ENCODE measurements at places on chromosomes 7 and 10.

- peaks cover 21% of the 10 kb centered on the region for H3K4me1 ChIP-seq
- H3K36me3 ChIP-seq, result no peaks in the 10 kb centered on the region
- peaks cover 24% of the 10 kb centered on the region for H3K27me3 ChIP-seq
- H3K4me3 ChIP-seq, result no peak overlapping the region
- no peak overlapping the region for H3K27ac ChIP-seq
- DNase-seq, result no peak
Measured at GRCh38 chr10:78435484-78436221, 402.0 kb downstream of the RPS24 start.

DNA sequence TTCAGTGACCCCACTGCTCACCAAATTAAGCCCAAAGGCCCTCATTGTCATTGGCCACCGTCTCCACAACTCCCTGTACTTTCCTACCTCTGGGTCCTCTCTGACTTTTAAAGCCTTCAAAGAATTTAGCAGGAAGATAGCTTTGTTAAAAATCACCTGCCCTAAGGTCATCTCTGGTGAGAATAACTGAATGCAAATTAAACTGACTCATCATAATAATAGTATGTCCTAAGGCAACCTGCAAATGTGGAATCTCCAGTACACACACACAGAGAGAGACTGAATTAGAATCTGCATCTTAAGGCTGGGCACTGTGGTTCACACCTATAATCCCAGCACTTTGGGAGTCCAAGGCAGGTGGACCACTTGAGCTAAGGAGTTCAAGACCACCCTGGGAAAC lies 24.1 kb downstream of the OAT start:
- peaks cover 4% of the 10 kb centered on the region for H3K36me3 ChIP-seq
- H3K27ac ChIP-seq, result no peak overlapping the region
- no peak overlapping the region for H3K4me3 ChIP-seq
- H3K4me1 ChIP-seq, result no peaks in the 10 kb centered on the region
- H3K27me3 ChIP-seq, result peaks cover 20% of the 10 kb centered on the region

DNA sequence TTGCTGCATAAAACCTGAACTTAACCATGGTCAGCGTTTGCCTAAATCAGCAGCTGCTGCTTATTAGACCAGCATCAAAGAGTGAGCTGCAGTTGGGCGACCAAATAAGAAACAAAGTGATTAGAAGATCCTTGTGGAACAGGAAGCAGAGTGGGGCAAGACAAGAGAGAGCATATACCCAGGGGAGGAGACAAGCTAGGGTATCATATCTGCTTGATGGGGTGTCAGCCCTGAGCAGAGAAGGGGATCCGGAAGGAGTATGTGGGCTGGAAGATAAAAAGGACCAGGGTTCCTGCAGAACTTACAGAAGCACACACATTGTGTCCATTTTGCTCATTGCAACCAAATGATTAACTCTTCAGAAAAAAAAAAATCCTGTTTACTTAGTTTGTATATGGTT lies 213.6 kb downstream of the CELF2 start:
- no peak for DNase-seq
- H3K27ac ChIP-seq, result no peak overlapping the region
- peaks cover 15% of the 10 kb centered on the region for H3K27me3 ChIP-seq
- peaks cover 1% of the 10 kb centered on the region for H3K4me1 ChIP-seq
- no peaks in the 10 kb centered on the region for H3K36me3 ChIP-seq

DNA sequence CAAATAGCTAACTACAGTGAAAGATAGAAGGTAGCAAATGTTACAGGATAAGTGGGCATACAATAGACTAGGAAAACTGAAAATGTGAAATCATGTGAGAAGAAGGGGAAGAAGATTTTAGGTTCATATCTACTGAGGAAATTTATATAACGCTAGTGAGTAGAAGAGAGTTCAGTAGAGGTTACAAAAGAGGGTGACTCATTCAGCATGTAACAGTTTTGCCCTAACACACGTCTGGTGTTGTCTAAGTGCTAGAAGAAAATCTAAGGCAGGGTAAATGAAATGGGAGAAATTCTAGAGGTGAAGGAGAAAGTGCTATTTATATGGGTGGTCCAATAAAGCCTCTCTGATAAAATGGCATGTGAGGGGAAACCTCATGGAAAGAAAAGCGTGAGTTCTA lies 731.4 kb upstream of the POT1 start:
- H3K36me3 ChIP-seq, result peaks cover 1% of the 10 kb centered on the region
- peaks cover 10% of the 10 kb centered on the region for H3K4me1 ChIP-seq
- no peak overlapping the region for H3K4me3 ChIP-seq
- no peaks in the 10 kb centered on the region for H3K27me3 ChIP-seq
- DNase-seq, result no peak

GRCh38 chr7:154232700-154233099 lies 180.5 kb downstream of the DPP6 start:
- H3K4me3 ChIP-seq, result no peak overlapping the region
- H3K36me3 ChIP-seq, result no peaks in the 10 kb centered on the region
- H3K27me3 ChIP-seq, result peaks cover 14% of the 10 kb centered on the region
- DNase-seq, result no peak

GRCh38 chr7:142793156-142793555 lies 22.4 kb downstream of the PRSS2 start:
- DNase-seq, result no peak
- no peak overlapping the region for H3K27ac ChIP-seq
- H3K4me3 ChIP-seq, result no peak overlapping the region
- H3K36me3 ChIP-seq, result no peaks in the 10 kb centered on the region
- peaks cover 74% of the 10 kb centered on the region for H3K27me3 ChIP-seq
- H3K4me1 ChIP-seq, result peaks cover 8% of the 10 kb centered on the region

GRCh38 chr7:142602756-142603155 lies 146.5 kb upstream of the PRSS1 start:
- H3K27me3 ChIP-seq, result peaks cover 35% of the 10 kb centered on the region
- no peak overlapping the region for H3K27ac ChIP-seq
- no peak overlapping the region for H3K4me3 ChIP-seq

DNA sequence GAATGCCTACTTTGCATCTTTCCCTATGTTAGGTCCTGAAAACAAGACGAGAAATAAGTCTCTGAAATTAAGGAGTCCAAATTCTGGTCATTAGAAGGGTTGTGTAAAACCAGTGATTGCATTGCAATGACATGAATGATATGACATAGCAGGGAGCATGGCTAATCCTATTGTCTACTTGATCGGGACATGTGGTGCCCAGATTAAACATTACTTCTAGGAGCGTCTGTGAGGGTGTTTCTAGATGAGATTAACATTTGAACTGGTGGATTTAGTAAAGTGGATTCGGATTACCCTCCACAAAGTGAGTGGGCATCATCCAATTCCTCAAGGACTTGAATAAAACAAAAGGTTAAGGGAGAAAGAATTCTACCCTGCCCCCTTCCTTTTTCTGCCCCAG lies 434.9 kb upstream of the KLF6 start:
- DNase-seq, result no peak
- H3K27ac ChIP-seq, result no peak overlapping the region
- H3K36me3 ChIP-seq, result no peaks in the 10 kb centered on the region
- no peaks in the 10 kb centered on the region for H3K4me1 ChIP-seq
- peaks cover 2% of the 10 kb centered on the region for H3K27me3 ChIP-seq

GRCh38 chr7:29424295-29424983 lies 139.2 kb upstream of the PRR15 start:
- peaks cover 3% of the 10 kb centered on the region for H3K4me1 ChIP-seq
- no peak overlapping the region for H3K4me3 ChIP-seq
- no peak for DNase-seq
- no peaks in the 10 kb centered on the region for H3K36me3 ChIP-seq
- H3K27ac ChIP-seq, result no peak overlapping the region
- H3K27me3 ChIP-seq, result no peaks in the 10 kb centered on the region

- peaks cover 31% of the 10 kb centered on the region for H3K4me1 ChIP-seq
- H3K4me3 ChIP-seq, result peak overlapping the region; percentile 54
- H3K27me3 ChIP-seq, result no peaks in the 10 kb centered on the region
Measured at GRCh38 chr7:149205690-149206381, 10.5 kb downstream of the ZNF282 start.

DNA sequence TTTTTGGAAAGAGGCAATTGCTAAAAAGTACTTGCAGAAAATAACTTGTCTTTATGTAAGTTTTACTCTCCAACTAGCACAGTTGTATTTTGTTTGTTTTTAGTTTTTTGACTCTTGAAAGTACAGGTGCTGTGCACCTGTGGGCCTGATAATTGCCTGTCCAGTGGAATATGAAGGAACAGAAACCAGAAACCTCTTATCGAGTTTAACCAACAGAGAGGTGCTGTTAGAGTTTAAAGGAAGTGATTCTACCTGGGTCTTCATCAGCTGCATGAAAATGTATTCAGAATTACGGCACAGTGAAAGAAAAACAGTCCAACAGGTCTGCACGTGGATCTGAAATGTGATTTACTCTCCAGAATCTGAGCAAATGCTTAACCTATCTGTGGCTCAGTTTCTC lies 326.6 kb upstream of the POM121L12 start:
- DNase-seq, result no peak
- H3K36me3 ChIP-seq, result peaks cover 1% of the 10 kb centered on the region
- H3K4me3 ChIP-seq, result no peak overlapping the region
- H3K27ac ChIP-seq, result no peak overlapping the region

GRCh38 chr10:59214160-59214559 lies 37.7 kb downstream of the PHYHIPL start:
- no peaks in the 10 kb centered on the region for H3K36me3 ChIP-seq
- H3K4me1 ChIP-seq, result no peaks in the 10 kb centered on the region
- H3K27me3 ChIP-seq, result no peaks in the 10 kb centered on the region
- no peak for DNase-seq
- no peak overlapping the region for H3K4me3 ChIP-seq

GRCh38 chr10:24952143-24952706 lies at the start of gene PRTFDC1:
Gene PRTFDC1 (minus strand): TSS chr10:24952606. CDS start chr10:24952575, 31 bp downstream.
- H3K4me1 ChIP-seq, result peaks cover 18% of the 10 kb centered on the region
- DNase-seq, result no peak
- no peaks in the 10 kb centered on the region for H3K27me3 ChIP-seq
- H3K4me3 ChIP-seq, result peak within 1 kb of the TSS; percentile 86

GRCh38 chr10:4186849-4187540 lies 402.0 kb upstream of the KLF6 start:
- H3K4me3 ChIP-seq, result no peak overlapping the region
- no peaks in the 10 kb centered on the region for H3K36me3 ChIP-seq
- no peaks in the 10 kb centered on the region for H3K27me3 ChIP-seq

- no peak for DNase-seq
- H3K27me3 ChIP-seq, result no peaks in the 10 kb centered on the region
- H3K4me1 ChIP-seq, result peaks cover 10% of the 10 kb centered on the region
Measured at GRCh38 chr10:84768132-84768531, 439.7 kb downstream of the CCSER2 start.

GRCh38 chr7:139731802-139732470 lies 45.9 kb downstream of the HIPK2 start:
- no peak for DNase-seq
- H3K36me3 ChIP-seq, result peaks cover 29% of the 10 kb centered on the region
- H3K27ac ChIP-seq, result peak overlapping the region; percentile 50
- H3K4me3 ChIP-seq, result no peak overlapping the region
- H3K27me3 ChIP-seq, result no peaks in the 10 kb centered on the region

- peaks cover 8% of the 10 kb centered on the region for H3K27me3 ChIP-seq
- H3K36me3 ChIP-seq, result no peaks in the 10 kb centered on the region
- no peak overlapping the region for H3K4me3 ChIP-seq
- no peak overlapping the region for H3K27ac ChIP-seq
Measured at GRCh38 chr10:119700321-119700954, 25.4 kb upstream of the INPP5F start.

GRCh38 chr7:114789161-114789560 lies 132.7 kb upstream of the MDFIC start:
- H3K4me3 ChIP-seq, result no peak overlapping the region
- no peaks in the 10 kb centered on the region for H3K36me3 ChIP-seq
- no peak for DNase-seq
- H3K27ac ChIP-seq, result no peak overlapping the region
- no peaks in the 10 kb centered on the region for H3K4me1 ChIP-seq

- H3K4me3 ChIP-seq, result no peak overlapping the region
- peaks cover 7% of the 10 kb centered on the region for H3K4me1 ChIP-seq
- DNase-seq, result no peak
Measured at GRCh38 chr7:131511071-131511470, 45.4 kb downstream of the PODXL start.

- no peak for DNase-seq
- H3K27ac ChIP-seq, result no peak overlapping the region
- H3K36me3 ChIP-seq, result peaks cover 3% of the 10 kb centered on the region
- peaks cover 29% of the 10 kb centered on the region for H3K4me1 ChIP-seq
- peaks cover 37% of the 10 kb centered on the region for H3K27me3 ChIP-seq
Measured at GRCh38 chr10:48285710-48286109, 11.2 kb upstream of the FRMPD2 start.

- peaks cover 20% of the 10 kb centered on the region for H3K27me3 ChIP-seq
- H3K36me3 ChIP-seq, result no peaks in the 10 kb centered on the region
- peaks cover 3% of the 10 kb centered on the region for H3K4me1 ChIP-seq
- no peak overlapping the region for H3K27ac ChIP-seq
- H3K4me3 ChIP-seq, result no peak overlapping the region
Measured at GRCh38 chr10:88211230-88211629, 347.8 kb downstream of the PTEN start.

GRCh38 chr7:40311307-40311706 lies 176.5 kb downstream of the SUGCT start:
- no peak overlapping the region for H3K27ac ChIP-seq
- DNase-seq, result no peak
- H3K4me3 ChIP-seq, result no peak overlapping the region
- no peaks in the 10 kb centered on the region for H3K27me3 ChIP-seq

GRCh38 chr7:83996879-83997278 lies 197.7 kb downstream of the SEMA3A start:
- H3K27me3 ChIP-seq, result no peaks in the 10 kb centered on the region
- H3K4me1 ChIP-seq, result no peaks in the 10 kb centered on the region
- no peak for DNase-seq
- H3K36me3 ChIP-seq, result peaks cover 6% of the 10 kb centered on the region
- H3K27ac ChIP-seq, result no peak overlapping the region

DNA sequence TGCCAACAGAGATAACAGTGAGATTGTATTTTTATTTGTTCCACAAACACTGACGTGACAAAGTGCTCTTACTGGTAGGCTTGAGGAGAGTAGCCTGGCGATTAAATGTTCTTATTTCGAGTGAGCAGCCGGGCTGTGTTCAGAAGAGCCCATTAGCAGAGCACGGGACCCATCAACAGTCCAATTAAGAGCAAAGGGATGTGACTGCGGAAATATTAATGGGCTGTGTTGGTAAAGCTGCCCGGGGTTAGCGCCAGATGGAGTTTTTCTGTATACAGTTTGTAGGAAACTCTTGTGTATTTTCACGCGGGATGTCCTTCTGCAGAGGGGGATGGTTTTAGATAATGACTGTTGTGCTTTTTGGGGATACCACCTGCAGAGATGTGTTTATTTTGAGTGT lies 104.3 kb downstream of the KIAA1217 start:
- H3K4me1 ChIP-seq, result peaks cover 28% of the 10 kb centered on the region
- H3K27ac ChIP-seq, result no peak overlapping the region
- H3K4me3 ChIP-seq, result no peak overlapping the region
- H3K36me3 ChIP-seq, result peaks cover 12% of the 10 kb centered on the region

All from progenitor cell of endocrine pancreas (in vitro differentiated cells).